ENCODE measurements at places on chromosomes 2 and 18. TPM values are rescaled to one million over a fixed set of nuclear protein-coding genes. Genes with fewer than 3 reads are reported as not detected.

The UGT1A1 gene
- not detected for total RNA-seq

The AKAIN1 gene
- total RNA-seq: not detected

The DNAH7 gene
- 1.2 TPM for total RNA-seq

The ANKRD30BL gene
- not detected for total RNA-seq

The GPR148 gene
- not detected for total RNA-seq

The TWIST2 gene
- 2.5 TPM for total RNA-seq

The ORMDL1 gene
- 49.3 TPM for total RNA-seq

The NAT8 gene
- not detected for total RNA-seq

The TXNDC2 gene
- total RNA-seq: 0.07 TPM

The REG1B gene
- total RNA-seq: not detected

The FBXO11 gene
- 70.8 TPM for total RNA-seq

The ALPP gene
- total RNA-seq: 0.32 TPM

The ZNG1B gene
- 29.1 TPM for total RNA-seq

The GPR39 gene
- total RNA-seq: 4.0 TPM

DNA sequence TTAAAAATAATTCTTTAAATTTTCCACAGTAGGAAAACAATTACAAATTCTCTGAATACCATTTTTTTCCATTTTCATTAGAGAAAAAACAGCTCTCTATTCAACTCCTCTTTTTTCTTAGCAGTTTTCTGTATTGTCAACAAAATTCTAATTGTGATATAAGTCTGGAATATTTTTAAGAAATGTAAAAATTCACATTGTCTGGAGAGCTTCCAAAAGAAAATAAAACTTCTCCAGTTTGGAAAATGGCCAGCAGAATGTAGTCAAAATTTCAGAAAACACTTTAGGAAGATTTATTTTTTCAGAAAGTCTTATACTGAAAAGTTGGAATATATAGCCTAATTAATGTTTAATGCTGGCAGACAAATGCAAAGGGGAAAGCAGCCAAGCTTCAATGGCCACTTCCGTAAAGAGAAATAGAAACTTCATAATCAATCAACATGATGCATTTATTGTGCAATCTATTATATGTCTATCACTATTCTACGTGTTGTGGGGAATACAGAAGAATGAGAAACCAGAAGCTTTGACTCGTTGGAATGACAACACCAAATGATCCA is 733.2 kb upstream of the PKDCC start:
- DNase-seq: no peak

GRCh38 chr2:99809259-99809900 is 319.6 kb upstream of the REV1 start:
- no peak for DNase-seq

- DNase-seq: no peak
Measured at GRCh38 chr2:60331115-60331809, 222.2 kb downstream of the BCL11A start.

- no peak for DNase-seq
Measured at GRCh38 chr2:231062776-231063175, 6.1 kb downstream of the PSMD1 start.

DNA sequence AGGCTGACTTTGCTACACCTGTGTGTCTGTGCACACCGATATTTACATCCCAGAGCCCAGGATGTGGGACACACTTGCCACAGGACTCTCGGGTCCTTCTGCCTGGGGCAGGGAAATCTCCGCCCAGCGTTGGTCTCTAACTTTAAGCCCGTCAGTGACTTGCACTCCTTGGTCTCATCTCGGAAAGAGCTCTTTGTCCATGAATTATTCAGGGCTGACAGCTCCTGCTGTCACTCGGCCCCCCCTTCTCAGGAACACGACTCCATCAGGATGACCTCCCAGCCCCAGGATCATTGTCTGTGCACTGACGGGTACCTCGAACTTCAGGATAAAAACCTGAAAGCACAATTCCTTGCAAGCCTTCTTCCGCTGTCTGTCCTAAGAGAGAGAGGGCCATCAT is 26.6 kb downstream of the PLB1 start:
- no peak for DNase-seq

- DNase-seq: no peak
Measured at GRCh38 chr18:75545189-75545588, 117.7 kb upstream of the SMIM21 start.

GRCh38 chr2:53021292-53021691 is 746.3 kb upstream of the CHAC2 start:
- peak; percentile 60 for DNase-seq

- peak; percentile 33 for DNase-seq
Measured at GRCh38 chr2:165203689-165204559, at the start of gene SCN3A. TSS of gene SCN3A (minus strand) at chr2:165204050. CDS start at chr2:165176394, 27,656 bp downstream.

DNA sequence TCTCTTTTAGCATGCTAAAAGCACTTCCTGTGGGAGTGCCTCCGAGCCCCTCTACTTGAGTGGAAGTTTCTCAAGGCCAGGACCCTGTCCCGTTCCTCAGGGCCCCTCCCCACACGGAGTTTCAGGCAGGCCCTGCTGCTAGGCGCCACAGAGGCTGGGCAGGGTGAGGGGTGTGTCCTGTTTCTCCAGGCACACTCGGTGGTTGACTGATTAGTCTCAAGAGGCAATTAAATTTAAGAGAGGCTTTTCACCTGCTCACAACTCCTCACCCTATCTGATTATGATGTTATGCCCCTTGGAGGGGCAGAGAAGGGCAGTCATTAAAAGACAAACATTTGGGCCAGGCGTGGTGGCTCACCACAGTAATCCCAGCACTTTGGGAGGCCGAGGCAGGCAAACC is 160.8 kb upstream of the HAAO start:
- no peak for DNase-seq

DNA sequence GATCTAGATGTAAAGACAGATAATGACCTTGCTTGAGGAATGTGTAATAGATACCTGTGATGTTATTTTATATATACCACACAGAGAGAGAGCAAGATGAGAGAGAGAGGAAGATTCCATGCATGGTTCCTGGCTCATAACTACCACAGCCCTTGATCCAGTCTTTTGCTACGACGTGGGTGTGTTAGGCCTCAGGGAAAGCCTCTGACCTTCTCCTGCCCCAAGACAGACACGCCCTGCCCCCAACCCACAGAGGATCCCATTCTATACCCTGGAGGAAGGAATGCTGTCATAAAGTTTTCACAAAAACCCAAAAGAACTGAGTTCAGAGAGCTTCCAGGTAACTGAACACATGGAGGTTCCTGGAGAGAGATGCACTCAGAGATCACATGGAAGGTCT is 193.1 kb downstream of the ZEB2 start:
- no peak for DNase-seq

GRCh38 chr2:69961496-69961895 is at the start of gene ASPRV1:
TSS of gene ASPRV1 (minus strand) at chr2:69961631. CDS start at chr2:69961436, 195 bp downstream.
- DNase-seq: no peak

GRCh38 chr2:193687195-193687594 is 1492.5 kb upstream of the TMEFF2 start:
- DNase-seq: no peak

DNA sequence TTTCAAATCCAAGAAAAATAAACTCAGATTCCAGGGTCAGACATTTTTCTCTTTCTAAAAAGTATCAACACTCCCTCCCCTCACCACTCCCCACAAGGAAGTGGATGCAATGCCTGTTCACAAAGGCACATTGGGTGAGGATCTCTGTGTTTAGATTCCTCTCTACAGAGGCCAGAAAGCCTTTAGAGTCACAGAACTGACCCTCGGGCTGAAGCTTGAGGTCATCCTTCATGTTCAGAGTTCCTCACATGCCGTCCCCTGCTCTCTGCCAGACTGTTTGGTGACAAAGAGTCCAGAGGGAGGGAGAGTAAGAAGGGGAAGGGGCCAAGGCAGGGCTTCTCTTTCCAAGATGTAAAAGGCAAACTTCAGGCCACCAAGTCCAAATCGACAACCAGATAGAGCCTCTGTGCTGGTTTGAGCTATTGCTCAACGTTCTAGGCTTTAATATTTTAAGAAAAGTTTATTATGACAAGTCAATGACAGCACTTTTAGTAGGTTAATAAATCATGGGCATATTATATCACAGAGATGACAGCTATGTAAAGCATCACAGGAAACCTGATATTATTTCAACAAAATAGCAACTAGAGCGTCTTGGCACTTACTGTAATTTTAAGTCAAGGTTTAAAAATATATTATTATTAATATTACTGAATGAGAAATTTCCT is 269.4 kb downstream of the ETAA1 start:
- DNase-seq: no peak

DNA sequence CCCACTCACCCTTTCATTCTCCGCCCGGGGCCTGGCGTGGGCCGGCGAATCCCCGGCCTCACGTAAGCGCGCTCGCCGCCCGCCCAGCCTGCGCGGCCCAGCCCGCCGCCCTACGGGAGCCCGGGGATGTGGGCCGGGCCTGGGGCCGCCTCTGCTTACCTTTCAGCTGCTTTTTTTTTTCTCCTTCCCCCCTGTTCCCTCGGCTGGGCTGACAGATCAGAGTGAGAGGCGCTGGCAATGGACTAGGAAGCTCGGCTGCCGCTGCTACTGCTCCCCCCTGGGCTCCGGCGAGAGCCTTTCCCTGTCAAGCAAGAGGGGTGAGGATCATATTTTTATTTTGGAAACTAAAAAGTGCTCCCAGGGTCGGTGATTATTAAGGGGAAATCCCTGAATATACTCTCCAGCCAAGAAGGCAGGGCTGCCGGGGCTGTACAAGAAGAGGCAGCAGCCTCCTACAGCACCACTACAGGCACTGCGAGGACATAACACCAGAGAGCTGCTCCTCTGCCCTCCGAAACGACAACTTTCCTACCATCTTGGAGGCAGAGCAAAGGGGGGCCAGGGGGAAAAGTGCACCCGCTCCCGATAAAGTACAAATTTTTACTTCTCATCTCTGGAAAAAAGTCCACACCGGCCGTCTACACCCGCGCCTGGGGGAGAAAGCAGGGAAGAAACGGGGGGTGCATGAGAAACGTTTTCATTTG is at the start of gene INO80D:
Gene INO80D (minus strand): TSS at position 433 of the 704 bp plus-strand sequence. CDS start 23,158 bp downstream, outside the sequence.
- DNase-seq: peak; percentile 76

- DNase-seq: no peak
Measured at GRCh38 chr2:233460726-233461441, 105.7 kb downstream of the USP40 start.

GRCh38 chr18:59268721-59269562 is 4.3 kb downstream of the RAX start:
- DNase-seq: no peak

DNA sequence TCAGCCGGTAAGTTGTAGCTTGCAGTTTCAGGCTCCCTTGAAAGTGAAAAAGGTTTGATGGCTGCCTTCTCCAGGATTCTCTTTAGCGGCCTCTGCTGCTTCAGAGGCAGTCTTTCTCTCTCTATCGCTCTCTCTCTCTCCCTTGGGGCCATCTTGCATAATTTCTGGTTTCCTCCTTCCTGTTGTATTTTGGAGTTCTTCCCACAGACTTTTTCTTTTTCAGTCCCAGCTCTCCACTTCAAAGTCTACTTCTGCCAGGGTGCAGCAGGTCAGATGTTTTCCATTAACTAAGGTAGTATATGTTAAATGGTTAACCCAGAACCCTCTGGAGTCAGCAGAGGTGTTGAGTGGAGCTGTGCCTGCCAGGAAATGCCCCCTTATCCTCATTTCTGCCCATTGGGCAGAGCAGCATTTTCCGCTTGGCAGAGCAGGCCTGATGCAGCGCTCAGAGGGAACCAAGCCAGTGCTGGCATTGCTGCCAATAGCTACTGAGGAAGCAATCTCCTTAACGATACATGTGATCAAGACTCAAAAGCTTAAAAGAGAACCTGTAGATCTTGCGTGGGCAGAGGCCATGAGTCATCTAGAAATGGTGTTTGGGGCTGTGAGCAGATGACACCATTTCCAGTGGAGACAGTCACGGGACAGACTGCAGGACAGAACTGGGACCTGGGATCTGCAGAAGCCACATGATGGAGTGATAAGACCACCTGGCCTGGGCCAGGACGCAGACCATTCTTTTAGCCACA is 20.8 kb downstream of the DBI start:
- DNase-seq: peak; percentile 75

- no peak for DNase-seq
Measured at GRCh38 chr18:7856116-7856515, 289.0 kb downstream of the PTPRM start.
